ENCODE measurements at places on chromosomes 6 and 20. TPM values are rescaled to one million over a fixed set of nuclear protein-coding genes. Genes with fewer than 3 reads are reported as not detected.

The HCRTR2 gene
- not detected for total RNA-seq

The FOXQ1 gene
- not detected for total RNA-seq

DNA sequence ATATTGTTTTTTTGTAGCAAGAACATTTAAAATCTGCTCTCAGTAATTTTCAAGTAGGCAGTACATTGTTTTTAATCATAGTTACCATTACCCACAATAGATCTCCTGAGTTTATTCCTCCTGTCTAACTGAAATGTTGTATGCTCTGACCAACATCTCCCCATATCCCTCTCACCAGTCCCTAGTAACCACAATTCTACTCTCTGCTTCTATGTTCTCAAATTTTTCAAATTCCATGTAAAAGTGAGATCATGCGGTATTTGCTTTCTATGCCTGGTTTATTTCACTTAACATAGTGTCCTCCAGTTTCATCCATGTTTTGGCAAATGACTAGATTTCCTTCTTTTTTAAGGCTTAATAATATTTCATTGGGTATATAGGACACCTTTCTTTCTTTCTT, 300.5 kb downstream of the KCNQ5 start:
- H3K27me3 ChIP-seq, result no peaks in the 10 kb centered on the region
- H3K36me3 ChIP-seq, result no peaks in the 10 kb centered on the region
- H3K27ac ChIP-seq, result no peak overlapping the region
- no peak for DNase-seq

DNA sequence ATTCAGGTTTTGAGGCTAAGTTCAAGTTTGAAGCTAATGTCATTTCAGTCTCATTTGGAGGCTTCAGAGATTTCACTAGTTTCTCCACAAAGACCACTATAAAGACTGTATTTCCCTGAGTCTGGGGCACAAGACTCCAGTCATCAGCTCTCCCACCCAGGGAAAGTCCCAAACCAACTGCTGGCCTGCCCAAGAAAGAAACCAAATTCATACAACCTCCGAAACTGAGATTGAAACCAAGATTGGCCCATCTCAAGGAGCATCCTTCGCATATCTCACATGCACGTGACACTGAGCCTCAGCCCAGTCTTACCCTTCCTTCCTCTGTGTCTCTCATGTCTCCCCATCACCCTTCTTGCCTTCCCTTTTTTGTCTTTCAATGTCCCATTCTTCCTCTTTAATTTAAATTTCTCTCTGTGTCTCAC, 3.5 kb upstream of the LTA start:
- DNase-seq, result no peak
- no peak overlapping the region for H3K4me3 ChIP-seq
- no peaks in the 10 kb centered on the region for H3K4me1 ChIP-seq

Measured in left ventricle myocardium inferior (tissue), 1 donor.